ENCODE measurements at places on chromosomes 16 and 17. TPM values are rescaled to one million over a fixed set of nuclear protein-coding genes. Genes with fewer than 3 reads are reported as not detected.

PRR29 gene
- total RNA-seq = 0.76 TPM

CMTM2 gene
- total RNA-seq = not detected

SLC25A10 gene
- total RNA-seq = 101 TPM

TEX19 gene
- total RNA-seq = not detected

LGALS9B gene
- not detected for total RNA-seq

TSR1 gene
- total RNA-seq = 66.9 TPM

ZSCAN10 gene
- not detected for total RNA-seq

TPSG1 gene
- 4.3 TPM for total RNA-seq

ARHGDIG gene
- total RNA-seq = 1.1 TPM
